Stimulated activated CD4-positive, alpha-beta T cell treated with anti-CD3 and anti-CD28 coated beads, Interleukin-2, amount 100 ng/mL, for 48 hours (primary cell): ENCODE measurements at places on chromosomes 4 and X.

- DNase-seq = no peak
Observed at GRCh38 chr4:40656201-40656863, 26.7 kb upstream of the RBM47 start.

DNA sequence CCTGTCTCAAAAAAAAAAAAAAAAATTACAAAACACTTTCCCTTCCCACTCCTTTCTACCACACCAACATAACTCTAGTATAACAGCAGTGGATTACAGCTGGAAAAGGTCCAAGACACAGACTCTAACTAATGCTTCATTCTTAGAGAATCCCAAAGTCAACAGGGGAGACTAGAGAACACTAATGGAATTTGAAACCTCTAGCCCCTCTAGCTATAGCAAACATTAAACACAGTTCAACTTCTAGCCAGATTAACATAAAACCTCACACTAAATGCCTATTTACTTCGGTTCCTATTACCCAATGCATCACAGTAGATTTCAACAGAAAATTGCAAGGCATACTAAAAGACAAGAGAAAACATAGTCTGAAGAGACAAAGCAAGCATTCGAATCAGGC lies 10.5 kb upstream of the DHX15 start:
- DNase-seq = no peak

DNA sequence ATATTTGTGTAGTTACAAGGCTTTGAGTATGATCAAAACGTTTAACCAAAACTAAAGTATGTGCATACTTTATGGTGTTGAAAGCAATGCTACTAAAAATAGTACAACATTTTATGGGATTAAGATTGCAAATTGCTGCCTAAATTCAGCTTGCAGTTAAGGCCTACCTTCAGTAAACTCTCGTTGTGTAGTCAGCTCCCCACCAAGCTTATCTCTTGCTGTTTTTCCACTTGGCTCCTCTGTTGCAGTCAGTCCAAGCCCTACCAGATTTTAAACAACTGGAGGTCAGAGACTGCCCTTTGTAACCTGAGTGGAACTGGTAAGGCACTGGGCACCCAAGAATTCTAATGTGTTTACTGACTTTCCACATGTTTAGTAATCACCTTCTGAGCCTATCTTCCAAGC lies 25.7 kb downstream of the AFF1 start:
- no peak for DNase-seq

- no peak for DNase-seq
Observed at GRCh38 chr4:8671712-8672290, 79.2 kb downstream of the CPZ start.

DNA sequence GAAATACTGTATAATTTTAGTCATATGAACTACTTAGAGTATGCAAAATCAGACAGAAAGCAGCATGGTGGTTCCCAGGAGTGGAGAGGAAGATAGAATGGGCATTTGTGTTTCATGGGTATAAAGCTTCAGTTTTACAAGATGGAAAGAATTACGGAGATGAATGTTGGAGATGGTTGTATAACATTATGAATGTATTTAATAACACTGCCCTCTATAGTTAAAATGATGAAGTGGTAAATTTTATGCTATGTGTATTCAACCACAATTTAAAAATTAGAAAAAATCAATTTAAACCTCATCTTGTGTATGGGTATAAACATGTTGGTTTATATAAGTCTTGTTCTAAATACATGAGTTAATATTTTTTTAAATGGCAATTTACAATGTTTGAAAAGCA lies 521.1 kb downstream of the FSTL5 start:
- no peak for DNase-seq

- DNase-seq = no peak
Observed at GRCh38 chr4:104507112-104507511, 12.4 kb upstream of the CXXC4 start.

DNA sequence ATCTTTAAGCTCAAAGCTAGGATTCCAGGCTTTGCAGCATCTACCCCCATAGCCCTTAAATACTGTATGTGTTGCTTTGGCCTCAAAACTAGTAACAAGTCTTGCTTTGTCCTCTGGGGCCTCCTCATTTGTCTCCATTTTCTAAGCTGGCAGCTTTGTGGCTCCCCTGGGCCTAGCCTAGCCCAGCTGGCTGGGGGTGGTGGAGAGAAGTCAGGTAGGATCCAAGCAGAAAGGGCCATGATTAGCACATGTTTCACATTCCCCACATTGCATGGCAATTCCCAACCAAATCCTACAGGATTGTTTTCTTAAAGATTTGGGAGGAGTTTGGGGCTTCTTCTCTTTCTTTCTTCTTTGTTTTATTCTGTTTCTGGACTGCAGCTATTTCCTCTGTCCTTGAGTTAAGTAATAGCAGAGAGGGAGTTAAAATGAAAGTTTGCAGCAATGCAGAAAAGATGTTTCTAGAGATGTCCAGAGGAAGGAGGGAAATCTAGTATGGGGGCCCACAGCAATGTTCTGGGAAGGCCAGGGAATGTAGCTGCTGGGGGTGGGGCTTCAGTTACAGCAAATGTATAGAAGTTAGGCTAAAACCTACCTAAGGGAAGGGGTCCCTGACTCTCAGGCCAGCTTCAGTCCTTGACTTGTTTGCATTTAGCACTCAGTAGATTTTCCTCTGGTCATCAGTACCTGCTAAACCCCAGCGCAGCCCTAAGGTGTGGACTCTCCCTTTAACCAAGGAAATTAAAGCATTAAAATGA lies 92.1 kb downstream of the SHROOM4 start:
- DNase-seq = no peak

DNA sequence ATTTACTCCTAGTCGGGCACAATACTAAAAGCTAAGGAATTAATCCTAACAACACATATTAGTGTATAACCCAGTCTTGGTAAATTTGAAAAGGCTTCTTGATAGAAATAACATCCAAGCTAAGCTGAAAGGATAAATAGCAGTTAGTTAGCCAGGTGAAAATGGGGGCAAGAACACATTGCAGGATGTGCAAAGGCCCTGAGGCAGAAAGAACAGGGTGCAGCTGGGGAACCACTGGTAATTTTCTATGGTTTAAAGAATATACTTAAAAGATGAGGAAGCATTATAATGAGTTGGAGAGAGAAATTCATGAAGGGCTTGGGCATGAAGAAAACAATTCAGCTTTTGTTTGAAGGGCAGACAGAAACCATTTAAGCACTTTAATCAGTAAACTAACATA lies 689.0 kb downstream of the ADGRL3 start:
- DNase-seq = no peak

- no peak for DNase-seq
Observed at GRCh38 chr4:128663325-128663724, 146.2 kb upstream of the JADE1 start.

GRCh38 chr4:24273136-24273535 lies 311.2 kb downstream of the DHX15 start:
- DNase-seq = no peak

- DNase-seq = no peak
Observed at GRCh38 chr4:140569307-140569638, 512 bp upstream of the UCP1 start.

- no peak for DNase-seq
Observed at GRCh38 chrX:54208531-54208930, 25.5 kb upstream of the FAM120C start.

- DNase-seq = no peak
Observed at GRCh38 chr4:29058531-29058930, 1661.6 kb upstream of the PCDH7 start.

DNA sequence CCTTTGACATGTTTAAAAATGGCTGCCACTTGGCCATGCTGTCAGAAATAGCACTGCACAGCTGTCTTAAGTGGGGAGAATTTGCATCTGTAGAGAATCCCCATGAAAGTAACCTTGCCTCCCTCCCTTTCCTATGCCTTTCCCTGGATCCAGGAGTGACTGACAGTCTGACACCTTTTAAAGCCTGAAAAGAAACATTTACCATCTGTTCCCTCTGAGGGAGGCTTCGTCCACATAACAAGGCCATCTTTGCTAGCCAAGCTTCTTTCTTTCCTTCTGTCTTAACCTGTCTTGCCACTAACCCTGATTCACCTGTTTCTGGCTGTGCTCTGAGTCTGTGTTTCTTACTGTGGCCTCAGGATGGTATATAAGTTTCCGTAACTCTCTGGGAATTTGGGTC lies 21.3 kb upstream of the AADAT start:
- no peak for DNase-seq

DNA sequence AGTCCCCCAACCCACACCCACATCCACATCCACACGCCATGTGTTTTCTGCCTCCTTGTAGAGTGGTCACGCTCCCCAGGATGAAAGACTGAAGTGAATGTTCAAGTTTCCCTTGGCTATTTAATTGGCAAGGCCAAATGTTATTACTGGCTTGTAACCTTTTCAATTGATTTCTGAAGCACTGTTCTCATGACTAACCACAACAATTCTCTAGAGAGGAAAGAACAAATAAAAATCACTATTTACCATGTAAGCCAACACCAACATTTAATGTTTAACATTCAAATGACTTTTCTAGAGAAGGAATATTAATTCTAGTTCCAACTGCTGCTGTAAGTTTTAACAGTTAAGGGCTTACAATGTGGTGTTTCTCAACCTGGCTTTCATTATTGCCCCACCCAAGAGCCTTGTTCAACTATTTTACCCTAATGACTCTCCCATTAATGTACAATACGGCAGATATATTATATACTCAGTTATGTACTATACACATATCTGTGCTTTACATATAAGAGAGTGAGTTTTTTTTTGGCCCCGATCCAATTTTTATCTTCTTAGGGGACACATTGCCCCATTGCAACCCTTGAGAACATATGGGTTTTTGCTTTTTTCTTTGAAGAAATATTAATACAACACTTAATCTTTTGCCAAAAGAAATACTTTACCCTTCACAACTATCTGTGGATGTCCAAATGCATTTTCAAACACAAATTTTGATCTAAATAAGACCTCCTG lies 46.5 kb downstream of the RELL1 start:
- DNase-seq = no peak
